ENCODE measurements at places on chromosomes 2 and 18. TPM values are rescaled to one million over a fixed set of nuclear protein-coding genes. Genes with fewer than 3 reads are reported as not detected.

GRCh38 chr2:44953499-44953883 lies 12.0 kb downstream of the SIX3 start:
- DNase-seq = no peak

GRCh38 chr2:144619760-144620159 lies 99.8 kb upstream of the ZEB2 start:
- DNase-seq = no peak

GRCh38 chr2:195498176-195498575 lies 158.8 kb upstream of the SLC39A10 start:
- DNase-seq = peak; percentile 26

DNA sequence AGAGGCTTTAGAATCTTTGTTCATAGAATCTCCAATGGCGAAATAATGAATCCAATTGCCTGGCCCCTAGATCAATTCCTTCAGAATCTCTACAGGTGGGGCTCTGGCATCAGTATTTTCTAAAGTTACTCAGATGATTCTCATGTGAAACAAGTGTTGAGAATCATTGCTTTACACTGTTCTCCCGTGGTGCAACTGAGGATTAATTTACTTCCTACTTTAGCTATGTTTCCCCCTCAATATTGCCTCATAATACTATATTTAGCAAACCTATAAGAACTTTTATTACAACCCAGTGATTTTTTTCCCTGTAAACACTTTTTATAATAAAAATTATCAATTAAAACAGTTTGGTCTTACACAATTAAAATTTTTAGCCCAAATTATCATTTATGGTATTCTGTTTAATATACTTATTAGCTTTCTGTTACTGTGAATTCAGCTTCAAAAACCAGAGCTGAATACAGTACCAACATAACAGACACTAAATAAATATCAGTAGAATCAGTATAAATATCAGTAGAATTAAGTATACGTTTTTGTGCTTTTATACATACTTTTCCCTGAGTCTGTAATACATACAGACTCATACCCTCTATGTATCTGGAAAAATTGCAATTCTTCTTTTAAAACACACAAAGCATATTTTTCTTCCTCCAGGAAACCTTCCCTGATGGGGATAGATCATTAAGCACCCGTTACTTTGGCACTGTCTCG lies 20.8 kb downstream of the SLC38A11 start:
- no peak for DNase-seq

DNA sequence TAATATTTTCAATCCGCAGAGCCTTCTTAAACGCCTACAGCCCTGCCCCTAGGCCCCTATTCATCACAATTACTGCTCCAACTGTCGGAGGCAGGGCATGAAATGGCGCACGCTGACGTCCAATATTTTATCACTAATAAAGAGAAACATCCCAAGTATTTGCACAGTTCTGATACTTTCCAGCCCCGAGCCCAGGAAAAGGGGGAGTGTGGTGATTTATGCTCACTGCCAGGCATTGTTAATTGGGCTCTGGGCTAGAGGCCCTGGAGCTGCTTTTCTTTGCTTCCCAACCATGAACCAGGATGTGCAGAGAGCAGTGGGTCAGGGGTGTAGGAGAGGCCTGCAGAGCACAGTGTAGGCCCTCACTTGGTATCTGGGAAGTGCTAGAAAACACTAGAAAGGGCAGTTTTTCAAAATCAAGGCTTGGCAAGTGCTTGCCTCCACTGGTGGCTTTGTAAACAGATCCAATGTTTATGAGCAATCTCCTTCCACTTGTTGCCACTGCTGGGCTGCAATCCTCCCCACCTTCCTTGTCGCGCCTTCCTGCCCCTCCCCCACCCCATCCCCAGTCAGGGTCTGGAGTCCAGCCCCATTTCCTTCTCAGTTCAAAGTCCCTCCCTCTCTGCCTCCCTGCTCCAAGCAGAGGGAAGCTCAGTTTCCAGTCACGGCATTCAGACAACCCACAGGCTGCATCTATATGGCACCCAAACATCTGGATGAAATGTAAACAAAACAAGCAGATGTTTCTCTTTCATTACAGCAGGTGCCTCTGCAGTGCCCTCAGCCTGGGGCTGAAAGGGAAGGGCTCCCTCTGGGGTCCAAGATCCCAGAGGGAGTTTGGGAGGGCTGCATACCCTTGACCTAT lies 83.9 kb upstream of the PKDCC start:
- no peak for DNase-seq

DNA sequence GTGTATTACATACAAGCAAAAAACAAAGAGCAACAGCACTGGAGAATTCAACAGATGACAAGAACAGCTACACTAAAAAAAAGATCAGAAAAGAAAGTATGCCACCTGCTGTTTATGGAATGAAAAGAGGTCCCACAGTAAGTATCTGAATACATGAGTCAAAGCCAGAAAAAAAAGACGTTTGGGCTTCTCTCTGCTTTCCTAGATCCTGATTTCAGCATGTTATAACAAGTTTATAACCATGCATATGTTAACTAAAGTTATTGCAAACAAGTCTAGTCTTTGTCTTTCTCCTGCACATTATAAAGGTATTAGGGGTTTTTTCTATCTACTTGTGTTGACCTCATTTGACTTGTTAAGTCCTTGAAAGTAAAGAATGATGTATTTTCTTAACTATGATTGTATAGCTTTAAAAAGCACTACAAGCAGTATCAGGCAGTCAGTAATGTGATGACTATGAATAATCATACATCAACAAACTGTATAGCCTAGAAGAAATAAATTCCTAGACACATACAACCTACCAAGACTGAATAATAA lies 108.5 kb upstream of the COL5A2 start:
- peak; percentile 95 for DNase-seq

DNA sequence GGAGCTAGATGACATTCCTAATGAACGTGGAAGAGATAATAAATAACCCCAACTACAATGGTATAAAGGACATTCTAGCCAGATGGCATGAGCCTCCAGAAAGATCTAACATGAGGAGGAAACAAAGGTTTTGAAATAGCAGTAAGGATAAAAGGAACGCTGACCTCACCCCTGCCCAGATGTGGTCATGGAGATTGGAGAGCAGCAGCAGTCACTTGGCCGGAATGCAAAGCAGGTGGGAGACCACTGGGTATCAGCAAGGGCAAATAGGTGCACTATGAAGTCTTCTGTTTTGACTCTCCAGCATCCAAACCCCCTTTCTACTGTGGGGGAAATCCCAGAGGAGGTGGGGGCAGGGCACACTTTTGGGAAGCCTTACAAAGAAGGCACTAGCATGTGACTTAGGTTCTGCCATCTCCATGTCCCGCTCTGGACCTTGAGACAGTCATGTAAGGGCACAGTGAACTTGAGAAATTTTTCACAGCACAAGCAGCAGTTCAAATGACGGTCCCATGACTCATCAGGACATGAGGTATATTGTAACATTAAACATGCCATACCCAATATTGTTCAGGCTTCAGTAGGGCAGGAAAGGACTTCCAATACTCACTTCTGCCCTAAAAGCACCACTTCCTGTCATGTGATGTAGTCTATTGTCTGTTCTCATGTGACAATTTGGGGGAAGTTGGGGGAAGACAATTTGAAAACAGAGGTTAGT lies 55.2 kb downstream of the METTL4 start:
- DNase-seq = peak; percentile 91

The EFR3B gene
- total RNA-seq = not detected

The ITGB6 gene
- total RNA-seq = 461 TPM

The NT5DC4 gene
- 1.8 TPM for total RNA-seq

The EGR4 gene
- not detected for total RNA-seq

Measured in mammary epithelial cell (primary cell).